Cortex of kidney (tissue), 1 donor: ENCODE measurements at places on chromosomes 16 and 17.

DNA sequence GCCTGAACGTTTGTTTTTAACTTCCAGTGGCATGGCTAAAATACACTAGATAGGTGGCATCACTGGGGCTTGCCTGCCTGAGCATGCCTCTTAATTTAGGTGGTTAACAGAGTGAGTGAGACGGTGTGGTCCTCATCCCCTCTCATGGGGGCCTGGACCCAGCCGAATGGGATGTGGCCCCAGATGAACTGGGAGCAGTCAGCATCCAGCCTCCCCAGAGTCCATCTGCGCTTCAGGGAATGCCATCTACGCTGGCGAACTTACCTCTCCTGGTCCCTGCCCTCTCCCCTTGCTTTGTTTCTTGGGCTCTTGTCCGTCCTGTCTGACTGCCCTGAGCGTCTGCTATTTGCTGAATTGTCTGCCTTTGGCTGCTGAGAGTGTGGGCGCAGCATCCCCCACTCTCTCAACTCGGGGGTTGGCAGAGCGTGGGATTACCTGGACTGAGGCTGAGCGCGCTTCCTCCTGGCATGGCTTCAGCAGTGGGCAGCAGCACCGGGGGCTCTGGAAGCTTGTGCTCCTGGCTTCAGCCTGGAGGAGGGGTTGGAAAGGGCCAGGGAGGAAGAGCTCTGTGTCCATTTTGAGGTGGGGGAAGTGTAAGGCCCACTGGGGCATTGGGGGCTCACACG, 2.1 kb downstream of the RAB40C start:
- DNase-seq: no peak

DNA sequence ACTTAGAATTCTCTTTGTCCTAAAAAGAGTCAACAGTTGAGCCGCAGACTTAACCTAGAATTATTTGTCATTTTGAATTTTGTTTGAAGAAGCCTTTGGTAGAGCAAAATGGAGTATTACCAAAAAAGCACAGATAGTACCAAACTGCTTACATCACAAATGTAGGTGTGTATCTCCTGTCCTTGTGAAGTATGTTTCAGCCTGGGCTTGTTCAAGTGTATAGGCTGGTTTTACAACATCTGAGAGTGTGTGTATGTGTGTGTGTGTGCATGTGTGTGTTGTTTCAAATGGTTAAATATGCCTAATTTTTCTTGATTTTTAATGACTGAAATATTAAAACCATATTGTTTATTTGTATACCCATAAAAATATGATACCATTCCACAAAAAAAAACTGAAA, 188.7 kb upstream of the AXIN2 start:
- DNase-seq: no peak

DNA sequence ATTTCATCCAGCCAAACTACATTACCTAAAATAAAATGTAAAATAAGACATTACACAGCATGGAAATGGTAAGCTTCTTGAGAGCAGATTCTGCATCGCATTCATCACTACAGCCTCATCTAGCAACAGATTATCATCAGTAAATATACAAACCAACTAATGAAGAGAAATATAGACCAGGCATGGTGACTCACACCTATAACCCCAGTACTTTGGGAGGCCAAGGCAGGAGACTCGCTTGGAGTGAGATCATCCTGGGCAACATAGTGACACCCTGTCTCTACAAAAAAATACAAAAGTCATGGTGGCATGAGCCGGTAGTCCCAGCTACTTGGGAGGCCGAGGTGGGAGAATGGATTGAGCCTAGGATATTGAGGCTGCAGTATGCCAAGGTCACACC, 19.9 kb downstream of the NCBP3 start:
- DNase-seq: no peak

GRCh38 chr17:5272322-5272721, 9.8 kb upstream of the RABEP1 start:
- no peak for DNase-seq

- DNase-seq: no peak
Observed at GRCh38 chr17:16215002-16215272, 397 bp downstream of the NCOR1 start.

DNA sequence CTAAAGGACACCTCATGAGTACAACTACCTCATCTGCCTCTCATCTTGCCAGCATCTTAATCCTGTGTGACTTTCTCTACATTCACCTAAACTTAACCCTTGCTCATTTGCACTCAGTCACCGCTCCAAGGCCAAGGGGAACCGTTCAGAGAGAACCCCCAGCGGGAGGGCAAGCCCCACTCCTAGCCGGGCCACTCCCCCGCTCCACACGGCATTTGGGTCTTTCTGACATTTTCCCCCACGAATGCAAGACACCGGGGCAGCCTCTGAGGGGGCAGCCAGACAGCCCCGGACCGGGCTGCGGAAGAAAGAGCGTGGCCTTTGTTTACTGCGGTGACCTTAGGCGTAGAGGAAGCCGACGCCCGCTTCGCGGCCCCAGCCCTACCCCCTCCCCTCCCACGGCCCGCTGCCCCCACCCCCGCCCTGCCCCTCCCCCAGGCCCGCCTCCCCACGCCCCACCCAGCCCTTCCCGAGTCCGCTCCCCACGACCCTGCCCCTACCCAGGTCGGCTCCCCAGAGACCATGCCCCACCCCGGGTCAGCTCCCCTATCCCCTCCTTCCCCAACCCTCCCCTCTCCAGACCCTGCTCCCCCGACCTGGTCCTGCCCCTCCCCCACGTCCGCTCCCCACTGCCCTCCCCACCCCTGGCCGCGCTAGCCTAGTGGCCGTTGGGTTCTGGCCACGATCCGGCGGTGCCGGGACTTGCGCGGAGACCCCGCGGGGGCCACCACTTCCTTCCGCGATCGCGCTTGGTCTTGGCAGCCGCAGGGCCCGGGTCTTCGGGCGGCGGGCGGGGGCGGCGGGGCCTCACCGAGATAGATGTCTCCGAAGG, 789 bp downstream of the CSNK1D start:
- no peak for DNase-seq

- DNase-seq: no peak
Observed at GRCh38 chr16:1907226-1907860, 10.9 kb downstream of the HS3ST6 start.

DNA sequence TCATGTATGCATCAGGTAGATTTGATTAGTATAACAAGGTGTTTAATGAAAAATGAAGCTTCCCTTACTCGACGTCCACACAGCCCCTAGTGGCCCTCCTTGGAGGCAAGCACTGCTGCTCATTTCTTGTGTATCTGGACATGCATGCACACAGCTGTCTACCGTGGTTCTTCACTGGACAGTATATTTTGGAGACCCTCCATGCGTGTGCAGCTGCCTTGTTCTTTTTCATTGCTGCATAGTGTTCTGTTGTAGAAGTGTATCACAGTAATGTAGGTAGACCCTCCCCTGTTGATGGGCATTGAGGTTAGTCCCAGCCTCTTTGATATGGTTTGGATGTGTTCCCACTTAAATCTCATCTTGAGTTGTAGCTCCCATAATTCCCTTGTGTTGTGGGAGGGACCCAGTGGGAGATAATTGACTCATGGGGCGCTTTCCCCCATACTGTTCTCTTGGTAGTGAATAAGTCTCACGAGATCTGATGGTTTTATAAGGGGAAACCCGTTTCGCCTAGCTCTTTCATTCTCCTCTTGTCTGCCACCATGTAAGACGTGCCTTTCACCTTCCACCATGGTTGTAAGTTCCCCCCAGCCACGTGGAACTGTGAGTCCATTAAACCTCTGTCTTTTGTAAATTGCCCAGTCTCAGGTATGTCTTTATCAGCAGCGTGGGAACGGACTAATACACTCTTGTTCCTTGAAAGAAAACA, 6.3 kb downstream of the CMIP start:
- DNase-seq: no peak

GRCh38 chr16:1942047-1942809, 771 bp downstream of the MSRB1 start:
- no peak for DNase-seq

DNA sequence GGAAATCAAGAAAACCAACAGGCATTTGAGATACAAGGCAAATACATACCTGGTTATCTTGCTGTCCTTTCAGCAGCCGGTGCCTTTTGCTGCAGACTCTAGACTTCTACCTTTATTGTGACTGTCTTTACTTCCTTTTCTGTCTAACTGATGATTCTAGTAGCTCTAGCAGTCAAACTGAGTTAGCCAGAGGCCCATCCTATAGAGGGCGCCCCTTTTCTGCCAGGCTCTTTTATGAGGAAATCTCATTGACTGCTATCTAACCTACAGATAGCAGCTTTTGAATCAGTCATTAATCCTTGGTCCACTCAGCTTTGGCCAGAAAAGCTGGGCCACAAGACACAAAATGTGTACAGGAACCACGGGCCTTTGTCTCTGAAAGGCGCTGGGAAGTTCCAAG, 87.5 kb upstream of the WSB1 start:
- no peak for DNase-seq

DNA sequence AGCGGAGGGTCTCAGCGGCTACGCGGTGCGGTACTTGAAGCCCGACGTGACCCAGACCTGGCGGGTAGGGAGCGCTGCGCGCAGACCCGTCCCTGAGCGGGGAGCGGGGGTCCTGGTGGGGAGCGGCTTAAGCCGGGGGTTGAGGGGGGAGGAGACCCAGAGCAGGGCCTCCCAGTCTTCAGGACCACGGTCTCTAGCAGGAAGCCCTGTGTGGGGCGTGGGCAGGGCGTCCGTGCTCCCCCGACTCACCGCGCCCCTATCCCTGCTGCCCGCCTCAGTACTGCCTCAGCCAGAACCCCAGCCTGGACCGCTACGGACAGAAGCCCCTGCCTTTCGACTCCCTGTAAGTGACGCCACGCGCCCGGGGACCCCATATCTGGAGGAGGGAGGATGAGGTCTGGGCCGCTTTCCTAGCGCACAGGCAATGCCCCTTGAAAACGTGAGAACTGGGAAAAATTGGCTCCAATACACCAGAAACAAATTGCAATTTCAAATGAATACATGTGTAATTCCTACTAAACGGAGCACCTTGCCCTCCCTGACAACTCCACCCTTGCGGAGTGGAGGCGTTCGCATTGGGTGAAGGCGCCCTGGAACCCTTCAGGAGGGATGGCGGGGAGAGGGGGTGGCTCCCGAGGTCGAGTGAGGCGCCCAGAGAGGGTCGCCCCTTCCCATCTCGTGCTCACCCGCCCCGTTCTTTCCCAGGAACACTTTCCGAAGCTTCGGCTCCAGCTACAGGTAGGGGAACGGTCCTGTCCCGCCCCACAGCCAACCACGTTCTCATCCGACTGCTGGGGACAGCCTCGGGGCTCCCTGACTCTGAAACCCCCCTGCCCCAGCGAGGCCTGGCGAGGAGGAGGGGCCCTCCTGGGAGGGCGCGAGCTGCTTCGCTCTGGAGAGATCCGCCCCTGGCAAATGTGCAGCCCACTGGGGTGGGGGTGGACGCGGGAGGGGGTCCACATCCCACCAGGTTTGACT, 14.6 kb upstream of the CNGB1 start:
- DNase-seq: no peak

DNA sequence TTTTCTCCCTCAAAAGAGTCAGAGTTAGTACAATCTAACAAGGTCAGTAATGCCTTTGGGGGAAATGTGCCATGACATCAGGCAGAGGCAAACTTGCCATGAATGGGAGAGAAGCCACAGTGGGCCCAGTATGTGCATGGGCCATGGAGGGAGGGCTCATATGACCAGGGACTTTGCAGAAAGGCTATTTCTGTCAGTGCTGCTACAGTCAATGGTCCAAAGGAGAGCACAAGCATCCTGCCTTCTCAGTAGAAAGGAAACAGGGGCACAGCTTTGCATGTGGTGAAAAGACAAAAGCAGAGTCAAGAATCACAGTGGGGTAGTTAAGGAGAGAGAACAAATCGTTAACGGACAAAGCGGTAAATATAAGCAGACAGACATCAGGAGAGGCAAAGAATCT, 11.2 kb upstream of the CORO6 start:
- no peak for DNase-seq

DNA sequence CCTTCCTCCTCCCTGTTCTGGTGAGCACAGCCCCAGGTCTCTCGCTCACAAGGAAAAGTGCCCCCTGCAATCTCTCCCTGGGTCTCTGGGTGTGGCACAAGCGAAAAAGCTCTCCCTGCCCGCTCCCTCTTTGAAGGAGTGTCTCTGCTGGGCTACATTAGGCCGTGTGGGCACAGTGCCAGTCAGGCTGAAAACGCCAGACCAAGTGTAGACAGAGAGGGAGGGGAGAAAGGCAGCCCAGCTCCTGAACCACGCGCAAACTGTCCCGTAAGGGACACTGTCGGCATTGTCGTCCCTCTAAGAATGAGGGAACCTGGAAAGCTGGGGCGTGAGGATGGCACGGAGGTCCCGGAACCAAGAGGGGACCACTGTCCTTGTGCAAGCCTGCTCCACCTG, 3.9 kb downstream of the SMIM5 start:
- no peak for DNase-seq

GRCh38 chr16:82094942-82095540, 60.0 kb downstream of the HSD17B2 start:
- no peak for DNase-seq

DNA sequence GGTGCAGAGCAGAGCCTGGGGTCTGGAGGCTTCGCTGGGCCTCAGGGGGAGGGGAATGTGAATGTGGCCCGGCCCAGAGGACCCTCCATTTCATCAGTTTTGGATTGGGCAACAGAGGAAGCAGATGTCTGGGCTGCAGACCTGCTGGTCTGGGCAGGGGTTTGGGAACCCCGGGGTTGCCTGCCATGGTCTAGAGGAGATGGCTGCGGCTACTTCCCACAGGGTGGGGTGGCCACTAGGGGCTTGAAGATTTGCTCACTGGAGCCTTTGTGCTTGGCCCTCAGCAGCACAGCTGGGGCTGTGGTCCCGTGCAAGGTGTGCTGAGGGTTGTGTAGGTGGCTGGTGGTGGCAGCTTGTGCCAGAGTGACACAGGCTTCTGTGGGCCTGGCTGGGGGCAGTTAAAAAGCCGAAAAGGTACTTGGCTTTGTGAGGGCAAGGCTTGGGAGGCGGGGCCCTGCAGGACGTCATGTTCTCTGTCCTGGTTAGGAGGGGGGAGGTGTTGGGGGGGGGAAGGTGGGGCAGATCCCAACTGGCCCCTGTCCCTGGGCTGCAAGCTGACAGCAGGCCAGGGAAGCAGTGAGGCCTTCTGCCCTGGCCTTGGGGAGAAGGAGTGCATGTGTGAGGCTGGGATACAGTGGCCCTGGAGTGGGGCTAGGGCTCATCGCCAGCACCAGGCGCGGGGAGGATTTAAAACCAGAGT, 98.0 kb downstream of the KPNA2 start:
- DNase-seq: no peak

GRCh38 chr16:79018650-79019429, 581.7 kb downstream of the MAF start:
- no peak for DNase-seq

- DNase-seq: no peak
Observed at GRCh38 chr16:2190659-2191445, 5.6 kb downstream of the CASKIN1 start.

DNA sequence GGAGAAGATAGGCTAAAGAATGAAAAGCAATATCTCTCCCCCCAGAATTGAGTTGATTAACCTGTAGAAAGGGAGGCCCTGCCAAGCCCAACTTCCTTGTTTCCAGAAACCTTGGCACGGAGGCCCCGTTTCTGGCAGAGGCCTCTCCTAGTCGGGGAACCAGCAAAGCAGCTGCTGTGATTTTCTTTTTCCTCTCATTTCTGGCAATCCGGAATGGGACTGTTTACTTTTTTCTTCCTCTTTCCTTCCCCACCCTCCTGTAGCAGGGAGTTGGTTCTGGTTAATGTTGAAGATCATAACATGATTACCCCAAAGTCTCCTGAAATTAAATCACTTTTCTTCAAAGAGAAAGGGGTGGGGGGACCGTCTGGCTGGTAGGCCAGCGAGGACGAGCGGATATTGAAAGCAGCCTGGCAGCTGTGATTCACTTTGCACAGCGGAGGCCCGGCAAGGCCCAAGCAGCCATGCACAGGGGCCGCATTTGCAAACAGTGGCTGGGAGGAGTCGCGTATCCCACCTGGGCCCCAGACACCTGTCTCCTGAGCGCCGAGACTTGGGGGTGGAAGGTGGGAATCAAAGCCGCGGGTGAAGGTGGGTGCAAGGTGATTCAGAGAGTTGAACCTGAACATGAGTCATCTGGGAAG, 51.5 kb downstream of the NTN1 start:
- no peak for DNase-seq
